ENCODE measurements at places on chromosomes 2 and 18.
A peak's percentile ranks its signal among the peaks of the same experiment; 100 is the strongest.

GRCh38 chr2:41194230-41194629 is 742.3 kb upstream of the SLC8A1 start:
- no peak for DNase-seq

DNA sequence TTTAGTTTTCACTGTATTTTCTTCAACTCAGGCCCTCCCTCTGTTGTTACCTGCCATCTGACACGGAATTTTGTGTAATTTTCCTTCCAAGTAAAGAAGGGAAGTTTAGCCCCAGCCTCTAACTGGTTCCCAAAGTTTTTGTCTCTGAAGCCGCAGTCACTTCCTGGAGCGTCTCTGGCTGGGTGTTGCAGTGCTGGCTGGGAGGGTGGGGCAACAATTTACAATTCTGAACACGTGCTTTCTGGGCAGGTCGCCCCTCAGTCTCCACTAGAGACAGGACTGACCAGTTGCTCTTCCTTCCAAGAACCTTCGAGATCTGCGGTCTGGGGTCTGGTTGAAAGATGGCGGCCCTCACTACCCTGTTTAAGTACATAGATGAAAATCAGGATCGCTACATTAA is 3.5 kb downstream of the CNDP2 start:
- peak; percentile 63 for DNase-seq

DNA sequence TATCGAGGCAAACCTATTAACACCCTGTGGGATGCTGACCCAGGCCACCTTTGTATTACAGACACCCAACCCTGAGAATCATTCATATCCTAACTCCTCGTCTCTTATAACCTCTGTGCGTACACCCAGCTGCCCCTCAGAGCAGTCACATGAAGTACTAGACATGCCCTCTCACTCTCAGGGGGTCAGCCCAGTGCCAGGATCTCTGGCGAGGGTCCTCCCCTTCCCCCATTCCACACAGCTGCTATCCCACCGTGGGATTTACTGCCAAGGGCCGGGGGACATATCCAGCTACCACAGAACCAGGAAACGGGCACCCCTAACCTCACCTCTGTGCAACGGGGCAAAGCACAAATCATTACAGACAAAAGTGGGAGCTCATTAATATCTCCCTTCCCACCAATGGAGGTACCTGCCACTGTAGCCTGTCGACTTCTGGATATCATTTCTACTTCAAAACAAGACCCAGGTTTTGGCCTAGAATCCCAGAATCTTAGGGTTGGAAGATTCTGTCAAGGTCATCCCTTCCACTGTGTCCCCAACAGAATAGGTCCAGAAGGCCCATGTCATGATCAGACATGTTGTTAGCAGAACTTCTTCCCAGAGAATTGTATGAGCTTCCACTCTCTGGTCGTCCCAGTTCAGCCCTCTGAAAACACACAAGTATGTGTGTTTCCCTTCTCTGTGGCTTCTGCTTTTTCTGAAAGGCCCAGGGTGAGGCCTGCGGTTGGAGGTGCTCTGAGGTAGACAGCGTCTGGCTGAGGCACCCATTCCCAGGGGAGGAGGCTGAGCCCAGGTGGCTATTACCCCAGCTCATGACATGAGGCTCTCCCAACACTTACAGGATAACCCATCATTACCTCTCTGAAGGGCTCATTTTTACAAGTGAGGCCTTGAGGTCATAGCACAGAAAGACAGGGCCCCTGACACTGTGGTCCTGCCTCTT is 1.7 kb downstream of the TMBIM1 start:
- peak; percentile 72 for DNase-seq

- DNase-seq, result no peak
These were observed 96.7 kb upstream of the CDH20 start for GRCh38 chr18:61236356-61237057.

DNA sequence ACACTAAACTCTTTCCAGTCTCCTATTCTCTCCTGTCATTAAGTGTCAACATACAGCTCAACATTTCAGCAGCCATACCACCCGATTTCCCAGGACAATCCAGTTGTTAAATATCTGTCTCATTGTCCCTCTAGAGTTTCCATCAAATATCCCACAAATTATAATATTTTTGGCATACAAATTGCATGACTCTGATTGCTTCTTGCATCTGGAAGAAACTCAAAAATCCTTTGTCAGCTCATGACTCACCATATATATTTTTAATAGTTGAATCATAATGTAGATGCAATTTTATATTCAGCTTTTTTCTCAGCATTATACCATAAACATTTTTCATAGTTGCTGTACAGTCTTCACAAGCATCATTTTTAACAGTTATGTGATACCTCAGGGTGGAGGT is 7.2 kb downstream of the SLC30A3 start:
- DNase-seq, result no peak

- DNase-seq, result no peak
These were observed 117.3 kb downstream of the ARL6IP6 start for GRCh38 chr2:152835674-152836073.

GRCh38 chr2:144040834-144041233 is 479.1 kb downstream of the ZEB2 start:
- DNase-seq, result no peak

GRCh38 chr2:124395961-124396360 is 370.9 kb downstream of the CNTNAP5 start:
- DNase-seq, result no peak

DNA sequence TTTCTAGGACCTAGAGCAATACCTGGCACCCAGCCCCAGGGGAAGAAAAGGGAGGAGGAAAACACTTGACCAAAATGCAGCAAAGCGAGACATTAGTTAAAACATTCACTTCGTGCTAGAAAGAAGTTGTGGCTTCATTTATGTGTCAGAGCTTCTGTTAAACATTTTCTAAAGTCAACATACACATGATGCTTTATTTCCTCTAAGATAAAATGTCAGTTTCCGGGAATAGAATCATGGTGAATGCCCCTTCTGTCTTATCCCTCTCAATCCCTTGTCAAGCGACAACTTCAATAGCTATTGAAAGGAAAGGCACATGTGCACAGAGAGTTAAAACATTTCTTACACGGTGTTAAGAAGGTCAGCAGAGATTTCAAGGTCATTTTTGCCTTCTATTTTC is 404.6 kb upstream of the CWC22 start:
- DNase-seq, result no peak

- no peak for DNase-seq
These were observed 114.0 kb downstream of the LYPD6B start for GRCh38 chr2:149152469-149152953.

DNA sequence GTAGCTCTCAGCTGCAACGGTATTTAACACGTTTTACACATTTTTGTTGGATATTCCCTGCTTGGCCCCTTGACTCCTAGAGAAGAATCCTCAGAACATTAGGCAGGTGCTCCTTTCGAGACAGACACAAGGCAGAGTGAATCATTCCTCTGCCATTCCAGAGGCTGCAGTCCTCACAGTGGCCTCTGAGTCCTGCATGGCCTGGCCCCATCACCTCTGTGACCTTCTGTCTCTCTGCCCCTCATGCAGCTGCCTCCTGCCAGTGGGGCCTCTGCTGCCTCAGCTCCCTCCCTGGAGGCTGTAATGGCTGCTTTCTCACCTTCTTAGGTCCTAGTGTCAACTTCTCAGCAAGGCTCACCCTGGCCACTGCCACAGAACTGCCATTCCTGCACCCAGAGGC is 101.3 kb downstream of the PTPRM start:
- no peak for DNase-seq

- no peak for DNase-seq
These were observed 31.4 kb downstream of the RAB31 start for GRCh38 chr18:9739516-9739915.
